Thoracic aorta (tissue), 2 donors: ENCODE measurements at places on chromosomes 1 and 21. TPM values are rescaled to one million over a fixed set of nuclear protein-coding genes. Genes with fewer than 3 reads are reported as not detected.
A peak's percentile ranks its signal among the peaks of the same experiment; 100 is the strongest.

DNA sequence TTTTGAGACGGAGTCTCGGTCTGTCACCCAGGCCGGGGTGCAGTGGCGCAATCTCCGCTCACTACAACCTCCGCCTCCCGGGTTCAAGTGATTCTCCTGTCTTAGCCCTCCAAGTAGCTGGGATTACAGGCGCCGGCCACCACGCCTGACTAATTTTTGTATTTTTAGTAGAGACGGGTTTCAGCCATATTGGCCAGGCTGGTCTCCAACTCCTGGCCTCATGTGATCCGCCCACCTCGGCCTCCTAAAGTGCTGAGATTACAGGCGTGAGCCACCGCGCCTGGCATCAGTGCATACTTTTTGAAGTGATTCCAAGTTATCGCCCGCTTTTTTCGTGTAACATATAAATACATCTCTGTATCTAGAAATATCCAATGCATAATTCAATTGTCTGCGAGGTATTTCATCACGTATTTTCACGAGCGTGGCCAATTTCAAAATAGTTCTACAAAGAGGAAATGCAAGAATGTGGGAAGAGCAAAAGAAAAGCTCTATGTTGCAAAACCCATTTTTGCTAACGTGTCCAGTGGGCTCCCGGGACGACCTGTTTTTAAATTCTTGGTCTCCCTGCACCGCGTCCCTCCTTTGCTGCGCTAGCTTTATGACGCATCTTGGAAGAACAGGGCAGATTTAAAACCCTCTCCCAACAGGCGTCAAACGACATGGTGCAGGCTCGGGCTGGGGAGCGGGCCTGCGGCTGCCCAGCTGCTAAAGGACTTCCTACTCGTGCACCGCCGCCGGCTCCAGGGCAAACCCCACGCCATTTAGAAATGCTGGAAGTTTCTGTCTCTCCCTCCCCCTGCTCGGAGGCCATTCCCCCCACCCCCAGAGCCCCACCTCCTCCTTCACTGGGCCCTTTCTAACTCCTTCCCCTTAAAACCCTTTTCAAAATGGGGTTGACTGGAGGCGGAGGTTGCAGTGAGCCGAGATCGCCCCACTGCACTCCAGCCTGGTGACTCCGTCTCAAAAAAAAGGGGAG is 923 bp upstream of the IFNGR2 start:
- peaks cover 15% of the 10 kb centered on the region for H3K4me1 ChIP-seq
- DNase-seq, result no peak
- no peaks in the 10 kb centered on the region for H3K27me3 ChIP-seq
- H3K36me3 ChIP-seq, result no peaks in the 10 kb centered on the region

GRCh38 chr21:42040411-42041180 is 30.4 kb upstream of the ZBTB21 start:
- peak; percentile 42 for DNase-seq
- peaks cover 7% of the 10 kb centered on the region for H3K4me1 ChIP-seq
- no peaks in the 10 kb centered on the region for H3K36me3 ChIP-seq
- H3K27me3 ChIP-seq, result no peaks in the 10 kb centered on the region

- no peak overlapping the region for H3K27ac ChIP-seq
- no peak for DNase-seq
- H3K36me3 ChIP-seq, result no peaks in the 10 kb centered on the region
- H3K4me3 ChIP-seq, result no peak overlapping the region
- H3K27me3 ChIP-seq, result no peaks in the 10 kb centered on the region
Observed at GRCh38 chr1:57986432-57986831, 560.1 kb downstream of the OMA1 start.

DNA sequence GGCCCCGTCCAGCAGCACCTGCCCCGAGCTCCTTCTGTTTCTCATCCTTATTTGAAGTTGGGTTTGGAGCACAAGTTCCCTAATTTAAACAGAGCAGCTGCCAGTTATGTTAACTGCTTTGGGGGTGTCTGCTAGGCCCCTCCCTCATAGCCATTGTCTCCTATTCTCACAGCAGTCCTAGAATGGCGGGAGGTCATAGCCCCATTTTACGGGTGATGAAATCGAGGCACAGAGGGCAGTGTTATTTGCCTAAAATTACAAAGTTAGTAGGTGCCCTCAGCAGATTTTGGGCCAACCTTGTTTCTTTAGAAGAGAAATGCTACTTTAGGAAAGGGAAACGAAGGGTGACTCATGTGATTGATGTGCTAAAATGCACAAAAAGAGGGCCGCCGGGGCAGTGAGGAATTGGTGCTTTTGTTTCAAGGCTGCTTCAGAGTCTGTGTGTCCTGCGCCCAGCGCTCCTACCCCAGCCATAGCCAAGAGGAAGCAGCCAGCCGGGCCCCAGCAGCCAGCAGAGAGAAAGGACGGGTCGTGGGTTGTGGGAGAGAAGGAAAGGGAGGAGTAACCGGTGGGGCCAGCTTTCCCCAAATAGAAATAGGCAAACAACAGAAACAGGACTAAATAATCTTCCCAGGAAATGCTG is 13.0 kb downstream of the VANGL1 start:
- peak overlapping the region; percentile 16 for H3K4me3 ChIP-seq
- peaks cover 1% of the 10 kb centered on the region for H3K36me3 ChIP-seq
- no peak overlapping the region for H3K27ac ChIP-seq
- DNase-seq, result no peak
- H3K27me3 ChIP-seq, result no peaks in the 10 kb centered on the region

GRCh38 chr1:44503625-44504024 is 98.6 kb downstream of the RNF220 start:
- no peak for DNase-seq
- H3K4me1 ChIP-seq, result peaks cover 8% of the 10 kb centered on the region
- no peak overlapping the region for H3K4me3 ChIP-seq

GRCh38 chr21:31424058-31424457 is 80.0 kb upstream of the TIAM1 start:
- H3K4me3 ChIP-seq, result no peak overlapping the region
- no peak for DNase-seq
- no peaks in the 10 kb centered on the region for H3K27me3 ChIP-seq
- H3K27ac ChIP-seq, result no peak overlapping the region

GRCh38 chr1:113325022-113325421 is 65.3 kb upstream of the MAGI3 start:
- no peaks in the 10 kb centered on the region for H3K27me3 ChIP-seq
- peaks cover 6% of the 10 kb centered on the region for H3K4me1 ChIP-seq
- H3K27ac ChIP-seq, result no peak overlapping the region
- no peak overlapping the region for H3K4me3 ChIP-seq
- no peaks in the 10 kb centered on the region for H3K36me3 ChIP-seq

GRCh38 chr1:52674497-52675384 is 23.4 kb downstream of the COA7 start:
- no peak overlapping the region for H3K27ac ChIP-seq
- DNase-seq, result no peak
- no peaks in the 10 kb centered on the region for H3K27me3 ChIP-seq
- H3K4me1 ChIP-seq, result no peaks in the 10 kb centered on the region

GRCh38 chr1:6634371-6635052 is 9.8 kb downstream of the THAP3 start:
- H3K27ac ChIP-seq, result no peak overlapping the region
- no peak overlapping the region for H3K4me3 ChIP-seq
- H3K36me3 ChIP-seq, result peaks cover 51% of the 10 kb centered on the region
- no peaks in the 10 kb centered on the region for H3K27me3 ChIP-seq
- H3K4me1 ChIP-seq, result peaks cover 5% of the 10 kb centered on the region
- no peak for DNase-seq

GRCh38 chr1:94658221-94658620 is 116.7 kb upstream of the F3 start:
- DNase-seq, result peak; percentile 14
- no peak overlapping the region for H3K4me3 ChIP-seq
- peaks cover 35% of the 10 kb centered on the region for H3K4me1 ChIP-seq
- no peak overlapping the region for H3K27ac ChIP-seq

GRCh38 chr1:98201666-98202081 is 280.8 kb upstream of the DPYD start:
- H3K4me1 ChIP-seq, result no peaks in the 10 kb centered on the region
- H3K4me3 ChIP-seq, result no peak overlapping the region
- no peak for DNase-seq
- H3K36me3 ChIP-seq, result no peaks in the 10 kb centered on the region
- H3K27me3 ChIP-seq, result no peaks in the 10 kb centered on the region

DNA sequence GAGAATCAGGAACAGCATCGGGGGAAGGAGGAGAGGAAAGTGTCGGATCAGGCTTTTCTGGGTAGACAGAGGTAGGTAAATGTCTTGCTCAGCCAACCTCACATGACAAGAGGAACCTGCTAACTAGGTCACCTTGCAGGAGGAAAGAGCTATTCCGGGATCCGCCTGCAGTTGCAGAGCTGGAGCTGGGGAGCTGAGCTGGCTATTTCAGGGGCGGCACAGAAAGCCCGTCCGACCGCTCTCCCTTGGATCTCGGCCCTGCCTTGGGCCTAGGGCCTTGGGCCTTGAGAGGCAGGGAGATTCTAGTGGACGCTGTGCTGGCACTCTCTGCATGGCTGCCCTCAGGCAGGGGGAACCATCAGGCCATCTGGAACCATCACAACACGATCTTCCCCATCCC is 56.5 kb upstream of the CTPS1 start:
- no peaks in the 10 kb centered on the region for H3K36me3 ChIP-seq
- no peak overlapping the region for H3K27ac ChIP-seq
- no peak overlapping the region for H3K4me3 ChIP-seq
- no peaks in the 10 kb centered on the region for H3K4me1 ChIP-seq

- DNase-seq, result no peak
- H3K4me3 ChIP-seq, result no peak overlapping the region
- no peaks in the 10 kb centered on the region for H3K36me3 ChIP-seq
- no peaks in the 10 kb centered on the region for H3K27me3 ChIP-seq
Observed at GRCh38 chr1:160567858-160568682, 11.2 kb downstream of the CD84 start.

- H3K4me1 ChIP-seq, result peaks cover 8% of the 10 kb centered on the region
- H3K27me3 ChIP-seq, result no peaks in the 10 kb centered on the region
- H3K27ac ChIP-seq, result no peak overlapping the region
- H3K4me3 ChIP-seq, result no peak overlapping the region
- peaks cover 50% of the 10 kb centered on the region for H3K36me3 ChIP-seq
Observed at GRCh38 chr1:8354038-8354437, 36.1 kb downstream of the SLC45A1 start.

DNA sequence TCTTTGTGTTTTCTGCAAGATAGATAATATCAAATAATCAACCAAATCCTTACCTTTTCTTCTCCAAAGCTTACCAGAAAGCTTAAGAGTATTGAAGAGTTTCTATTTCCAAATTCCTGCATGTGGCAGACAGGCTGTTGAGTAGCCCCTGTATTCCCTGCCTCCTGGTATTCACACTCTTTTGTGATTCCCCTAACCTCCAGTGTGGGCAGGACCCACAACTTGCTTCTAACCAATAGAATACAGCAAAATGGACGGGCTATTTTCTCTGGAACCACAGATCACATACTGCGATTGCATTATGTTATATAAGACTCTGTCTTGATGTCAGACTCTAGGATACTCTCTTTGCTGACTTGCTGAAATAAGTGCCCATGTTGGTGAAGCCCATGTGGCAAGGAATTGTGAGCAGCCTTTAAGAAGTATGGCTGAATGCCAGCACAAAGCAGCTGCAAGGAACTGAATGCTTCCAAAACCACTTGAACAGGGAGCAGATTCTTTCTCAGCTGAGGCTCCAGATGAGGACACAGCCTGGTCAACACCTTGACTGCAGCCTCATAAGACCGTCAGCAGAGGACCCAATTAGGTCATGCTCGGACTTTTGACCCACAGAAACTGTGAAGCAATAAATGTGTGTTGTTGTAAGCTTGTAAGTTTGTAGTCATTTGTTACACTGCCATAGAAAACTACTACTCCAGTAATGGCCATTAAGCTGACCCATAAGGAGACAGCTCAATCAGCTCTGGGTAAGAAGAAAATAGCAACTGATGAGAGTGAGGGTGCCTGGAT is 47.9 kb upstream of the PLXNA2 start:
- H3K36me3 ChIP-seq, result no peaks in the 10 kb centered on the region
- H3K27ac ChIP-seq, result no peak overlapping the region
- DNase-seq, result no peak

GRCh38 chr1:26838474-26839338 is 12.2 kb downstream of the ZDHHC18 start:
- no peak overlapping the region for H3K27ac ChIP-seq
- no peaks in the 10 kb centered on the region for H3K4me1 ChIP-seq
- no peaks in the 10 kb centered on the region for H3K27me3 ChIP-seq
- H3K36me3 ChIP-seq, result peaks cover 37% of the 10 kb centered on the region
- H3K4me3 ChIP-seq, result no peak overlapping the region
- DNase-seq, result no peak

GRCh38 chr1:11634365-11635192 is 19.6 kb downstream of the FBXO2 start:
- H3K27me3 ChIP-seq, result no peaks in the 10 kb centered on the region
- no peak for DNase-seq
- H3K27ac ChIP-seq, result no peak overlapping the region
- H3K4me1 ChIP-seq, result no peaks in the 10 kb centered on the region
- no peak overlapping the region for H3K4me3 ChIP-seq

DNA sequence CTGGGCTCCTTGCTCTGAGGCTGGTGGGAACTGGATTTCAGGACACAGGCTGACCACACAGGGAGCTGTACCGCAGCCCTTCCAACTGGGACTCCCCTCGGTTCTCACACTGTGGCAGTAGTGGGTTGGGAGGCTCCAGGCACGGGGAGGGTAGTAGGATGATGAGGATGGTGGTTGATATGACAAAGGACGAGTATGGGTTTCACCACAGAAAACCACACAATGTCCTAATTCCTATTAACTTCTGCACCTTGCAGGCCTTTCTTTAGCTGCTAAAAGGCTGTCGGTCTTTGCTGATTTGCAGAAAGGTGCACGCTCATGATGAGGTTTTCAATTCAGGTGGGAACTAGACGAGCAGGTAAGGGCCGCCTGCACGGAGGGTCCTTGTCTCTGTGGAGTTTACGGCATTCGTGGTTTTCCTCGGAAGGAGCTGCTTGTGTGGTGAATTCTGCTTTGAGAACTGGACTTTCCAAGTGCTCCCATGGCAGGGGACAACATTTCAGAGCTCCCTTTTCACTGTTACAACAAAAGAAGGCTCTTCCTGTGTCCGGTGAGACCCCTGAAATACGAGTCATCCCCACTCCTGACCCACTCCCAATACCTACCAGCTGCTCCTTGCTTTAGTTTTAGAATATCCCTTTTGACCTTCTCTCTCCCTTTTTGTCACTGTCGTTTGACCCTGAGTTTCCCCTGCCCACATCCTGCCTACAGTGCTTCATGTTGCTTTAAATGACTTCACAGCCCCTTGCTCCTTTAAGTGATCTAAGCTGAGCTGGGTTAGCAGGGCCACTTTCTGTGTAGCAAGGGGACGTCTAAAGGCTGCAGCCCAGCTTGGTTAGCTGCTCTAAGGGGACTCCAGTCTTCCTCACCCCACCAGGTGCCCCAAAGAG is 125.1 kb downstream of the MRPS6 start:
- no peak for DNase-seq

GRCh38 chr1:91160363-91161075 is 138.7 kb upstream of the ZNF644 start:
- no peak overlapping the region for H3K4me3 ChIP-seq
- no peaks in the 10 kb centered on the region for H3K27me3 ChIP-seq
- DNase-seq, result no peak
- H3K27ac ChIP-seq, result no peak overlapping the region
- H3K4me1 ChIP-seq, result no peaks in the 10 kb centered on the region

- H3K27ac ChIP-seq, result no peak overlapping the region
- no peak overlapping the region for H3K4me3 ChIP-seq
- H3K27me3 ChIP-seq, result no peaks in the 10 kb centered on the region
- no peak for DNase-seq
- H3K4me1 ChIP-seq, result no peaks in the 10 kb centered on the region
Observed at GRCh38 chr1:44851308-44851707, 8.3 kb upstream of the PTCH2 start.

Gene LPAR3
- total RNA-seq, result 1.1 TPM

Gene ZNF593OS
- total RNA-seq, result not detected

Gene ACOT7
- 33.0 TPM for total RNA-seq

Gene HENMT1
- total RNA-seq, result 3.4 TPM

Gene TESK2
- total RNA-seq, result 3.5 TPM

Gene RCAN3
- 2.6 TPM for total RNA-seq

Gene FCER1A
- total RNA-seq, result 2.7 TPM

Gene NHLH1
- total RNA-seq, result not detected

Gene KRTAP6-3
- not detected for total RNA-seq
